ENCODE measurements at places on chromosomes 12 and 14.

GRCh38 chr12:92539976-92540781 is 162.6 kb upstream of the PLEKHG7 start:
- DNase-seq: no peak

GRCh38 chr12:55681142-55682077 is 26.3 kb downstream of the ITGA7 start:
- DNase-seq: no peak

DNA sequence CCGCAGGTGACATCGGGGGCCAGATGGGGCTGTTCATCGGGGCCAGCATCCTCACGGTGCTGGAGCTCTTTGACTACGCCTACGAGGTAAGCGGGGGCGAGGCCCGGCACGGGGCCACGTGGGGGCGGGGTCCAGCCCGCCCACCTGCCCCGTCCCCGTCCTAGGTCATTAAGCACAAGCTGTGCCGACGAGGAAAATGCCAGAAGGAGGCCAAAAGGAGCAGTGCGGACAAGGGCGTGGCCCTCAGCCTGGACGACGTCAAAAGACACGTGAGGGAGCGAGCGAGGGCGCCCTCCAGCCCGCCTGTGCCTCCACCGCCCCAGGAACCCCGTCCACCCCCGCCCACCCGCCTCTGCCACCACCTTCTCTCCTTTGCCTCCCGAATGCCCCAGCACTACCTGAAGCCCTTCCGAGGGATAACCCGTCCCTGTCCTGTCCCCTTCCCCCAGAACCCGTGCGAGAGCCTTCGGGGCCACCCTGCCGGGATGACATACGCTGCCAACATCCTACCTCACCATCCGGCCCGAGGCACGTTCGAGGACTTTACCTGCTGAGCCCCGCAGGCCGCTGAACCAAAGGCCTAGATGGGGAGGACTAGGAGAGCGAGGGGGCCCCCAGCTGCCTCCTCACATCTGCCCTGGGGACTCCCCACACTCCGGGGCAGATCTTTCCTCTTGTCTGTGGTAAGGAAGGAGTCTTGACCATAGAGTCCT is 3.9 kb upstream of the SMARCD1 start:
- no peak for DNase-seq

DNA sequence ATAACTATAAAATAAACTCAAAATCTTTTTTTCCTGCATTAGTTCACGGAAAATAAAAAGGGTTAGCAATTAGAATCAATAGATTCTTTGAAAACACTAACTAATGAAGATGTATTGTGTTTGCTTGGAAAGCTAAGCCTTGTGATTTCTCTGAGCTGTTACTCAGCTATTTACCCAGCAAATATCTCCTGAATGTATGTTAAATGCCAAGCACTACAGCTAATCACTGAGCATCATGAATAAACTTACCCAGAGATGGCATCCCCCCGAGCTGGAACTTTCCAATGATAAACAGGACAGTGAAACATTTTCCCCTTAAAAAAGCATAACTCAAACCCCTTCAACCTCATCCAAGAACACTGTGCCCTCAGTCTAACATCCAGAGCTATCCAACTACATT is 71.2 kb downstream of the SLC2A13 start:
- DNase-seq: no peak

GRCh38 chr14:88156127-88156526 is 151.2 kb downstream of the GPR65 start:
- DNase-seq: no peak

- DNase-seq: no peak
Measured at GRCh38 chr14:61608245-61609165, 86.8 kb upstream of the HIF1A start.

DNA sequence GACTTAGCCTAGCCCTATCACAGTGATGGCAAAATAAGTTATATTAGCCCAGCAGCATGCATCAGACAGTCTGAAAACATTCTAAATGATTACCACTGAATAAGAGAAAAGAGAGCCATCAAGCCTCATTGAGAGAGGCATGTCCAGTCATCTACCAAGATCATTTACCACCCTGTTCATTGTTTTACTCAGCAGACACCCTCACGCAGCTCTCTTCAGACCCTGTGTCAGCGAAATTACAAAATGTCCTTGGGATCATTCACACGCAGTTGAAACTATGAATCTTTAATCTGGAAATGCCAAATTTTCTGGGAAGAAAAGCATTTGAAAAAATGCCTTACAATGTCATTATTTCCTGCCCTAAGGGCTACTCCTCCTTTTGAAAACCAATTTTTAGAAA is 89.5 kb downstream of the PTPRO start:
- DNase-seq: no peak

GRCh38 chr12:48285751-48286650 is 64.7 kb downstream of the ZNF641 start:
- no peak for DNase-seq

- no peak for DNase-seq
Measured at GRCh38 chr14:68284333-68284732, 464.8 kb downstream of the RAD51B start.

DNA sequence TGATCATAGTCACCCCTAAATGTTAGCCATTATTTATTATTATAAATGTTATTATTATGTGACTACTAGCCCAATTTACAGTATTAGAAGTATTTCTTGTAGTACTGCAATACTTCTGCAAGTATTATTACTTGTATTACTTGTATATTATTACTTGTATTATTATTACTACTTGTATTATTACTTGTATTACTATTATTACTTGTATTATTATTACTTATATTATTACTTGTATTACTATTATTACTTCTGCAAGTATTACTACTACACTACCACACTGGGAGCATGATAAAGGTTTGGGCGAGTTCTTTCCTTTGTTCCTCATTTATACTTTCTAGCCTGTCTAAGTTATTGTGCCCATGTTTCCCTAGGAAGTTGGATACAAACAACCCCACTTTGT is 67.9 kb downstream of the NOS1 start:
- DNase-seq: no peak

GRCh38 chr12:123621101-123621500 is 12.4 kb downstream of the EIF2B1 start:
- no peak for DNase-seq

DNA sequence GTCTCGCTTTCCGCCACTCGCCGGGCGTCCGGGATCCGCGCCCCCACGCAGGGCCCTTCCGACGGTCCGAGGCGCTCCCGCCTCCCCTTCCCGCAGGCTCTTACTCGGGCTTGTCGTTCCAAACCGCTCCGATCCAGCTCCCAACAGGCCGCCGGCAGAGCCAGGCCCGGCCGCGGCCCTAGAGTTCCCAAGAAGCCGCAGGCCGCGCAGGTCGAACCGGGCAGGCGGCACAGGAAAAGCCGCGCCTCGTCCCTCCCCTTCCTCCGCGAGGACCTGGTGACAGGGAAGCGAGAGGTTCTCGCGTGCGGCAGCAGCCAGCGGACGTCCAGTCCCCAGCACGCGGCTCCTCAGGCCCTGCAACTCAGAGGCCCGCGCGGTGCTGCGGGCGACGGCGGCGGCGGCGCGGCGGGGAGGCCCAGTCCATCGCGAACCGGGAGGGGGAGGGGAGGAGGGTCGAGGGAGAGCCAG is 272 bp downstream of the HECTD1 start:
- DNase-seq: no peak

GRCh38 chr12:108918206-108918605 is 38.3 kb downstream of the DAO start:
- no peak for DNase-seq

GRCh38 chr12:22499445-22499844 is 44.9 kb downstream of the C2CD5 start:
- DNase-seq: no peak

GRCh38 chr12:86543716-86544115 is 287.5 kb upstream of the MGAT4C start:
- DNase-seq: no peak

DNA sequence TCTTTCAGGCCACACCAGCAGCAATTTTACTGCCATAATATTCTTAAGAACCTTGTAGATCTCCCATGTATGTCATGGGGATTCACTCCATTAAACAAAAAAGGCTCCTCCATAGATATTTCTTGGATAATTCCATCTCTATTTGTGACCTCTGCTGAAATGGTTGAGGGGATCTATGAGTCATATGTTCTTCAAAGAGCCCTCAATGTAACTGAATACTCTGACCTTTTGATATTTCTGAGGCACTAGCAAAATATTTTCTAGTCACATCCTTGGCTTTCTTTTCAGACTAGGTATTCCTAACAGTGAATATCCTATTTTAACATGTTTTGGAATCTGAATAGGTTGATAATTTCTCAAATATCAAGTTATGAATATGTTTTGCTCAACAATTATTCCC is 6.6 kb downstream of the NELL2 start:
- DNase-seq: no peak

GRCh38 chr12:12909228-12909994 is 18.0 kb downstream of the GPRC5A start:
- DNase-seq: no peak

- no peak for DNase-seq
Measured at GRCh38 chr12:123233505-123234308, 471 bp downstream of the MTRFR start.

DNA sequence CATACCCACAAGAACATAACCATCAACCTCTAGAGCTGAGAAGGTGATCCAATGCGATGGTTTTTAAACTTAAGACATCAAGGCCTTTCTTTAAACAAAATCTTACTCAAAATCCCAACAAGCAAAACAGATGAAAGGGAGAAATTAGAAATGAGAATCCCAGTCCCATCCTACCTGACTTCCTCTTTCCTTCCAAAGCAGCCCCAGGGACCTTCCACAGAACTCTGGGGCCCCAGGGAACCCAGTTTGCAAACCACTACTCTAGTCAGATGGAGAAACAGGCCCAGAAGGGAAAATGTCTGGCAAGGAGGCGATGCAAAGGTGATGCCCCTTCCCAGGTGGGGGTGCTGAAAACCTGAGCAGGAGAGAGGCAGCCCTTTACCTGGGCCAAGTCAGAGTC is 29.0 kb upstream of the CMKLR1 start:
- DNase-seq: no peak
